ENCODE measurements at places on chromosomes 1 and 21.

DNA sequence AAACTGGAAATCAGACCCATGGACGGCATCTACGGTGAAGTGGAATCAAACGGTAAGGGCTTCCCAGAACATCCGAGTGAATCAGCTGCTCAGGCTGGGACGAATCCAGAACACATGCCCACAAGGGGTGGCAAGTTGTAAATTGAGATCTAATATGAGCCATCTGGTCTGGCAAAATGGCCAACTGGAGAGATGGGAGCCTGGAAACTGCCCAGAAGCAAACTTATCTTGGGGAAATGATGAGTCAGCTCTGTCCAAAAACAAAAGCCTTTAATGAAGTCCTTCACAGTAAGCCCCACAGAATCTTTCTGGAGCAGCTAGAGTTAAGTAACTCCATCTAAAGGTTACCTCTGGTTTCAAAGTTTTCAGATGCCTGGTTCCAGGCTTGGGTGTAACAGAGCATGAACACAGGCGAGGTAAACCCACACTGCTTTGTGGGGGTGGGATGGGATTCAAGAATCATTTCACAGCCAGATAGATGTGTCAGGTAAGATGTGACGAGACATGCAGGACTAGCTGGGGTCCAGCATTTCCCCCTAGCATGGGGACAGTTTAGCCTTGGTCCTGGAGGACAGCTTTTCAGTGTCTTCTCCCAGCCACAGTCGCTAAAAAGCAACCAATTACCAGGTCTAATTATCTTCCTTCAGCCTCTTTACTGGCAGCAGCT lies 10.5 kb upstream of the SRP9 start:
- H3K27me3 ChIP-seq, result no peaks in the 10 kb centered on the region
- no peak overlapping the region for H3K4me3 ChIP-seq
- H3K4me1 ChIP-seq, result peaks cover 31% of the 10 kb centered on the region
- no peak for DNase-seq

GRCh38 chr1:1975535-1975934 lies 28.1 kb downstream of the CFAP74 start:
- peaks cover 15% of the 10 kb centered on the region for H3K27me3 ChIP-seq
- no peak for DNase-seq
- H3K36me3 ChIP-seq, result no peaks in the 10 kb centered on the region

- no peaks in the 10 kb centered on the region for H3K4me1 ChIP-seq
- no peak overlapping the region for H3K4me3 ChIP-seq
- H3K27me3 ChIP-seq, result no peaks in the 10 kb centered on the region
- H3K27ac ChIP-seq, result no peak overlapping the region
Measured at GRCh38 chr1:241947354-241947753, 10.2 kb upstream of the BECN2 start.

DNA sequence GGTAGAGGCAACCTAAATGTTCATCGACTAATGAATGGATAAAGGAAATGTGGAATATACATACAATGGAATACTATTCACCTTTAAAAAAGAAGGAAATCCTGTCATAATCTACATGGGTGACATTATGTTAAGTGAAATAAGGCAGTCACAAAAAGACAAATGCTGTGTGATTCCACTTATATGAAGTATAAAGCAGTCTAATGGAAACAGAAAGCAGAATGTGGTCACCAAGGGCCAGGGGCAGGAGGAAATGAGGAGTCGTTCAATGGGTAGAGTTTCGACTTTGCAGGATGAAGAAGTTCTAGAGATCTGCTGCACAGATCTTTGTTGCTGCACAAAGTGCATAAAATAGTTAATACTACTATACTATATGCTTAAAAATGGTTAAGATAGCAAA lies 7.8 kb downstream of the DIPK1A start:
- no peaks in the 10 kb centered on the region for H3K27me3 ChIP-seq
- no peaks in the 10 kb centered on the region for H3K36me3 ChIP-seq
- H3K4me3 ChIP-seq, result no peak overlapping the region
- peaks cover 8% of the 10 kb centered on the region for H3K4me1 ChIP-seq

DNA sequence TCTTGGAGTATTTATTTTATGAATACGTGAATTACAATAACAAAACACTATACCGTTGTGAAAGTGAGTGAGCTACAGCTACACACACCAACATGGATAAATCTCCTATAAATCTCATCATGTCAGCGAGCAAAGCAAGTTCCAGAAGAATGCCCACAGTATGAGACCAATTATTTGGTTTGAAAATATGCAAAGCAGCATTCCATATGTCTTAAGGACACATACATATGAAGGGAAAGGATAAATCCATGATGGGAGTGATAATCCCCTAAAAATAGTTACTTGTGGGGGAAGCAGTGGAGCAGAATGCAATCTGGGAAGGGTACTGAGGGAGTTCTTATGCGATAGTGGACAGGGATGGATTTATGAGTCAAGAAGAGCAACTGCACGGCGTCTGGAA lies 261.3 kb downstream of the DISC1 start:
- no peaks in the 10 kb centered on the region for H3K36me3 ChIP-seq
- H3K27me3 ChIP-seq, result peaks cover 11% of the 10 kb centered on the region
- no peak overlapping the region for H3K27ac ChIP-seq
- H3K4me3 ChIP-seq, result no peak overlapping the region
- peaks cover 2% of the 10 kb centered on the region for H3K4me1 ChIP-seq

GRCh38 chr1:110326826-110327225 lies 12.4 kb upstream of the RBM15 start:
- H3K27ac ChIP-seq, result no peak overlapping the region
- DNase-seq, result no peak
- H3K27me3 ChIP-seq, result peaks cover 61% of the 10 kb centered on the region
- H3K4me1 ChIP-seq, result peaks cover 2% of the 10 kb centered on the region
- H3K4me3 ChIP-seq, result no peak overlapping the region
- no peaks in the 10 kb centered on the region for H3K36me3 ChIP-seq

- no peaks in the 10 kb centered on the region for H3K36me3 ChIP-seq
- no peaks in the 10 kb centered on the region for H3K4me1 ChIP-seq
- no peak overlapping the region for H3K27ac ChIP-seq
- no peaks in the 10 kb centered on the region for H3K27me3 ChIP-seq
Measured at GRCh38 chr21:46131588-46131837, 23.9 kb downstream of the FTCD start.

- no peaks in the 10 kb centered on the region for H3K36me3 ChIP-seq
- H3K27me3 ChIP-seq, result no peaks in the 10 kb centered on the region
- no peak overlapping the region for H3K27ac ChIP-seq
- H3K4me3 ChIP-seq, result no peak overlapping the region
- peaks cover 1% of the 10 kb centered on the region for H3K4me1 ChIP-seq
Measured at GRCh38 chr1:186225096-186225495, 150.0 kb downstream of the TPR start.

DNA sequence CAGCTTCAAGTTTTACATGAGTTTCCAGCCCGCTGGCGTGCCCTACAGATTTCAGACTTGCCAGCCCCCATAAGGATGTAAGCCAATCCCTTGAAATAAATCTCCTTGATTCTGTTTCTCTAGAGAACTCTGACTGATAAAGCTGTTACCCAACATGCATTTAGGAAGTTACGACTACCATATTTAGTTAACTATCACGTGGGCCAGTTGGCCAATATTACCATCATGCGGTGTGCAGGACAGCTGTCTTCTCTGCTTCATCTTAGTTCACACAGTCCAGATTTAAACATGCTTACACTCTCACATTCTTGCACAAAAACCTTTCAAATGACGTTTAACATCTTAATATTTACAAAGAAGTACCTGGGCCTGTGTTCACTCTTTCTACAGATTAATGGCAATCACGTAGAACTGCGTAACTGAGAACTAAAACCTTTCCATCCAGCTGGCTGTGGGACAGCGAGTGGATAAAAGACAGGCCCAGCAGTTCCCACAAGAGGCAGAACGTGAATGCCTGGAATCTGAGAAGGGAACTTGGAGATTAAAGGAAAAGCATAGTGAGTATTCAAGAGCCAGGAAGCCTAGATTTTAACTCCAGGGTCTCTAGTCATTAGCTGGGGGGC lies 20.8 kb downstream of the FAM177B start:
- no peak for DNase-seq
- H3K27ac ChIP-seq, result no peak overlapping the region
- no peaks in the 10 kb centered on the region for H3K36me3 ChIP-seq
- no peak overlapping the region for H3K4me3 ChIP-seq

DNA sequence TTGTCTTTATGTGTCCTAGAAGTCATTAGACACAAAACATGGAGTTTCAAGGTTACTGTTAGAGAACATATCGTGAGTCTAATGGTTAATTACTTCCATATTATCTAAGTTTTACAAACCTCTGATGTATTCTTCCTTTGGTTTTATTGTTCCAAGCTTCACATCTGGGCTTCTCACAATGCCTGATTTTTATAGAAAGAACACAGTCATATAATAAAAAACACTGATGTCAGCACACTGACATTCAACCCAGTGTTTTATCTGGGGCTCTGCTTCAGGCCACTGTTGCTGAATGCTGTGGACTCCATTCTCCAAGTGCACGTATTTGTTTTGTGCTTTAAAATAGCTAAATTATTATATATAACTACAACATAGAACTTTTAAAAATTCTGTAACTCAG lies 232.9 kb downstream of the SMYD3 start:
- no peaks in the 10 kb centered on the region for H3K27me3 ChIP-seq
- DNase-seq, result no peak
- H3K27ac ChIP-seq, result no peak overlapping the region
- H3K36me3 ChIP-seq, result no peaks in the 10 kb centered on the region
- H3K4me1 ChIP-seq, result no peaks in the 10 kb centered on the region

GRCh38 chr1:160637821-160638539 lies 8.9 kb downstream of the SLAMF1 start:
- H3K27ac ChIP-seq, result peak overlapping the region; percentile 77
- DNase-seq, result no peak
- H3K4me1 ChIP-seq, result peaks cover 21% of the 10 kb centered on the region

DNA sequence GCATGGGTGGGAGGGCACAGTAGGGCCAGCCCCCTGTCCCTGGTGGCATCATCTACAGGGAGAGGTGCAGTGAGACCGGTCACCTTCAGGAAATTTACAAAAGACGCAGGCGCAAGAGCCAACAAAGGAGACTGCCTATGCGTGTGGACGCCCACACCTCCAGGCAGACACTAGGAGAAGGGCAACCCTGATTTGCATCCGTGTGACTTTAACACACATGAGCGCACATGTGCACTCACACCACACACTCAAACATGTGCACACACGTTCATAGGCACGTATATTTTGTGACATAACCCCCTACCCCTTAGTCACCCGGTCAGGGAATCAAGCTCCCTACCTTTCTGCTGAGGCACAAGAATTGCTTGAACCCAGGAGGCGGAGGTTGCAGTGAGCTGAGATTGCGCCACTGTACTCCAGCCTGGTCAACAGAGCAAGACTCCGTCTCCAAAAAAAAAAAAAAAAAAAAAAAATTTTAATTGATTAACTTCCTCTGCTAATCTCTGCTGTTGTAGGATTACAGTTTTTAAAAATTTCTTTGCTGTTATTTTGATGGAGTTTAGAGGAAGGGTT lies 84.7 kb upstream of the SLC25A33 start:
- H3K27ac ChIP-seq, result no peak overlapping the region
- no peak overlapping the region for H3K4me3 ChIP-seq
- no peak for DNase-seq
- H3K4me1 ChIP-seq, result peaks cover 2% of the 10 kb centered on the region
- no peaks in the 10 kb centered on the region for H3K36me3 ChIP-seq

GRCh38 chr1:31576743-31577455 lies 584 bp downstream of the TINAGL1 start:
- H3K4me3 ChIP-seq, result peak overlapping the region; percentile 43
- no peak for DNase-seq
- H3K36me3 ChIP-seq, result no peaks in the 10 kb centered on the region
- peaks cover 27% of the 10 kb centered on the region for H3K4me1 ChIP-seq
- peak overlapping the region; percentile 45 for H3K27ac ChIP-seq
- H3K27me3 ChIP-seq, result peaks cover 8% of the 10 kb centered on the region

DNA sequence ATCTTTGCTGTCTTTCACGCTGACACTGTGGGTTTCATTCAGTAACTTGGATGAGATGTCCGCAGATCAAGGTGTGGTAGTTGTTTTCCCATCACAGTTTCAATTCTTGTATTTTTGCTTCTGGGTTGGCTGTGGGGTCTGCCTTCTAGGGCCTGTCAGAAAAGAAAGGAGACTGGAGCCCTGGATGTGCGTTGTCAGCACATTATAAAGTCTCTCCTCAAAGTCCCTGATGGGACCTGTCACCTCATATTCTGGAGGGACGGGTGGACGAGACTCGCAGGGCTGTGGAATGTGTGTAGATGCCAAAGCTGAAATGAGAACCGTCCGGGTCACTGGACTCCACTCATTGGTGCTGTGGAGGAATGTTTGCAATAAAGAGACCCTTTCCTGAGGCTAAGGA lies 11.3 kb downstream of the IGSF5 start:
- no peak overlapping the region for H3K4me3 ChIP-seq
- H3K27me3 ChIP-seq, result no peaks in the 10 kb centered on the region
- no peaks in the 10 kb centered on the region for H3K4me1 ChIP-seq
- H3K27ac ChIP-seq, result no peak overlapping the region

DNA sequence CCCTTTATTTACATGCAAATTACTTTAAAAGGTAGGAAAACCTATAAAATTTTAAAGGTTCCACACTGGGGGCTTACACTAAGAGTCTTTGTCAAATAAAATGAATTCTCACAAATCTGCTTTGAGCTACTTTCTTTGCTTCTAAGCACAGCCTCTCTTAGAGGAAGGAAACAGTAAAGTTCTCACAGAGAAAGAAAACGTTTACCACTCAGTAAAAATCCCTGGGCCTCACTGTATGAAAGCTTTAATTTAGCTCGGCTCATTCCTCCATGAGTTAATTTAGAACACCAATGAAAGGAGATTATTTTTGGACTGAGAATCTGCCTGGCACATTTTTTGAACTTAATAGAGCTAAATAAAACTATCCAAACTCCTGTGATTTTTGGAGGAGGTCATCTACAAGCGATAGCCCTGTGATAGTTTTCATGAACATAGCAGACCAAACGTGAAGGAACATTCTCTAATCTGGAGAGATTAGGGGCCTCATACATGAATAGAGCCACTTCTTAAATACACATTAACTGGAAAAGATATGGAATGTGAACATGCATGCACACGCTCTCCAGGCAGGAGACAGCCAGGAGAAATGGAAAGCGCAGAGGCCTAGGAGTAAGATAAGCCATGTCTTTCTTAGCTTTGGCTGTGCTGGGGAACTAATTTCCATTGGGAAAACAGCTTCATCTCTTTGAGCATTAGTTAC lies 32.8 kb downstream of the PRRX1 start:
- no peaks in the 10 kb centered on the region for H3K36me3 ChIP-seq
- H3K4me1 ChIP-seq, result no peaks in the 10 kb centered on the region
- DNase-seq, result no peak
- H3K27me3 ChIP-seq, result peaks cover 12% of the 10 kb centered on the region
- H3K27ac ChIP-seq, result no peak overlapping the region

DNA sequence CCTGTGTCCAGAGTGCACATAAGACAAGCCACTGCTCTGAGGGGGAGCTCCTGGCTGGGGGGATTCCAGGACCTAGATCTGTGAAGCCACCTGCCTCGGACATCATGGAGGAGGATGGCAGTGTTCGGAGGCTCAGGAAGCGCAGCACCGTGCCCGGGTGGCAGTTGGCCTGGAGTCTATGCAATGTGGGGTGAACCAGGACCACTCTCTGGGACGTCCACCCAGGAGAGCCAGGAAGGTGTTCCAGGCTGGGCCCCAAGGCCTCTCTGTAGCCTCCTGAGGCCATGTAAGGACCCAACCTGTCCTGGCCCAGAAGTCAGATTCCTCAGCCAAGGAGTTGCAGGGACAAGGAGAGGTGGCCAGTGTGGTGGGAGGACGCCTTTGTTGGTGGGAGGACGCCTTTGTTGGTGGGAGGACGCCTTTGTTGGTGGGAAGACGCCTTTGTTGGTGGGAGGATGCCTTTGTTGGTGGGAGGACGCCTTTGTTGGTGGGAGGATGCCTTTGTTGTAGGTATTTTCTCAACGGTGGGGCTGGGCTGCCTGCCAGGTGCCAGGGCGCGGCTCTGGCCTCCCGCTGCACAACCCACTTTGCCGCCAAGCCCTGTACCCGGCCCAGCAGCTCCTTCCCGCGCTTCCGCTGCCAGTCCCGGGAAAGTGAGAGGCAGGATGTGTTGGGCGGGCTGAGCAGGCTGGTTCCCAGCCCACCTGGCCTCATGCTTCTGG lies 30.6 kb upstream of the BMP8B start:
- H3K4me3 ChIP-seq, result no peak overlapping the region
- peaks cover 22% of the 10 kb centered on the region for H3K27me3 ChIP-seq
- no peak overlapping the region for H3K27ac ChIP-seq
- DNase-seq, result no peak
- H3K36me3 ChIP-seq, result no peaks in the 10 kb centered on the region
- no peaks in the 10 kb centered on the region for H3K4me1 ChIP-seq
